ENCODE measurements at places on chromosomes 1 and 21.

DNA sequence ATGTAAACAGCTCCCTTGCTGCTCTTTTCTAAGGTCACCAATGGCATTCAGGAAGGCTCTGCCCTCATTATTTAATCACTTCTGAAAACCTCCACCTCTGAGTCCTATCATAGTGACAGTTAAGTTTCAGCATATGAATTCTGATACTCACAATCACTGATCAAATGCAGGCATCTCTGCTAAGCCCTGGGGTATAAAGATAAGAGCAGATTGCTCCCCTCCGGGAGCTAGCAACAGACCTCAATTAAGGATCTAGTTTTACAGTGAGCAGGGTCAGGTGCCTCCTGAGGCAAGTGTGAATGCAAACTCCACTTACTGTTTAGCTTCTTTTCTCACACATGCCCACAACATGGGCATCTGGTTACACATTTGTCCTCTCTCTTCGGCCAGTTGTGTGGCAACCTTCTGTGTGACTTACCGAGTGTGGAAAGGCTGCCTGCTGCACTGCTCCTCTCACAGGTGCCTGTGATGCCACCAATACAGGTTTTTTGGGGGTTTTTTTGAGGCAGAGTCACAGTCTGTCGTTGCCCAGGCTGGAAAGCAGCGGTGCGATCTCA, 15.0 kb downstream of the IL10RB start:
- no peak for DNase-seq

GRCh38 chr1:38062361-38063288, 16.0 kb upstream of the POU3F1 start:
- no peak for DNase-seq

DNA sequence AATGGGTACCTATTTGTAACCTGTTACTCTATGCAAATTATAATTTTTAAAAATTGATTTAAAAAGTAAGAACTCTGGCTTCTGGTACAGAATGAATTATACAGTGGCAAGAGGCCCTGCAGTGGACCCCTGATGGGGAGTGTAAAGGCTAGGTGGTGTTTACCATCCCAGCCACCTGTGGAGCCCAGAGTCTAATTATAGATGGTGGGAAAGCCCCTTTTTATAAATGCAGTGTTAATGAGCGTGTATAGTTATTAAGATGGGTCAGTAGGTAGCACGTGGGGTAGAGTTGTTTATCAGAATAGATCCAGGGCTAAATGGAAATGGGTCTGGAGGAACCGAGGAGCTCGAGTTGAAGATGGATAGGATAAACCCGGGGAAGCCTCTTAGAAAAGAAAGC, 13.9 kb upstream of the PRELP start:
- DNase-seq: no peak

GRCh38 chr1:84410328-84411095, 12.2 kb downstream of the DNASE2B start:
- no peak for DNase-seq

GRCh38 chr21:37047079-37047478, 25.8 kb downstream of the PIGP start:
- DNase-seq: no peak

GRCh38 chr1:224089583-224089982, 24.3 kb upstream of the FBXO28 start:
- DNase-seq: no peak

GRCh38 chr1:15506831-15507230, 17.2 kb downstream of the CASP9 start:
- no peak for DNase-seq

DNA sequence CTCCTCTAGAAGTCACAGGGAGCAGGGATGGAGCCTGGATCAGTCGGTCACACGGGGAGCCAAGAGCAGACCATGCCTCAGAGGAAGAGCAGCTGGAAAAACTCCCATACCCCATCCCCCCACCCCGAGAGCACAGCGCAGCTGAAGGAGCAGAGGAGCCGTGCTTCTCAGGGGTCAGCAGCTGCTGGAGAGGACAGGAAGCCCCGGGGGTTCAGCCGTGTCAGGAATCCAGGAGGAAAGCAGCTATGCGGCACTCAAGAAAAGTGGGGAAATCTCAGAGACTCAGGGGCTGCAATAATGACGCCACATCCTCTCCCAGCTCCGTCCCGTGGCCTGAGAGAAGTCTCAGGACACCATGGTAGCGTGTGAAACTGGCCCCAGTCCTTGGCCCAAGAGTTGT, 102.3 kb downstream of the NPHP4 start:
- no peak for DNase-seq

GRCh38 chr1:62131093-62131725, 63.4 kb upstream of the L1TD1 start:
- DNase-seq: peak; percentile 20

GRCh38 chr1:21095976-21096375, 80.7 kb downstream of the EIF4G3 start:
- no peak for DNase-seq

DNA sequence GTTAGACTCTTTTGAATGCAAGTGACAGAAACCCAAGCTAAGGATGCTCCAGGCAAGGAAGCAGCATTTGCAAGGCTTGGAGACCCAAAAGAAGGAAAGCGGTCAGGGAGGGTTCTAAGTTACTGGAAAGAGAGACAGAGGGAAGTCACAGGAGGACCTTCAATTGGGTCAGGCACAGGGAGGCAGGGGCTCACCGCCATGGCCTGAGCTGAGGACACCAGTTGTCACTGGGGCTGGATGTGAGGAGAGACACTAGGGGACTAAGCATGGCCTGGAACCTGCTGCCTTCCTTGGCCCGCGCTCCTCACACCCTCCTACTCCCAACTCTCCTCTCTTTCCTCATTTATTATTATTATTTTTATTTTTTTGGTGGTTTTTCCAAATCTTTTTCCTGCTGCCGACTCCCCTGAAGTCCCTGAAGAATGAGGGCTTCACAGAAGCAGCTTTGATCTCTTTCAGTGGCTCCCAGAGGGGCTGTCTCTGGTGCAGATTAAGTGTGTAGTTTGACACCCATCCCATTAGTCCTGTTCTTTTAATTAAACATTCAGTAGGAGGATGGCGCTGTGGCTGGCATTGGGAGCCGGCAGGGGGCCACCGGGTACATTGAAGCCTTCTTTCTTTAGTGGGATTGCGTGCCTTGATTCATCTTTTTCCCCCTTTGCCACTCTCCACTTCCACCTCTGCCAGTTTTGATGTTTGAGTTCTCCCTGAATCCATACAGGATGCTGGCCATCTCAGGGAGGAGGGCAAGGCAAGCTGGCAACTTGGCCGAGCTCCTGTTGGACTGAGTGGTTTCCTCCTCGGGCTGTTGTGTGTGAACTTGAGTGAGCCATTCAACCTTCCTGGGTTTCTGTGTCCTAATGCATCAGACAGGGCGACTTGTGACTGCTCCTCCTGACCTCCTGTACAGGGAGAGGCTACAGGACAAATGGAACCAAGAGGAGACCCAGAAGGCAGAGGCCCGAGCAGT, 59.3 kb downstream of the MDM4 start:
- no peak for DNase-seq

- DNase-seq: no peak
Measured at GRCh38 chr1:219125342-219125741, 48.3 kb upstream of the LYPLAL1 start.

- peak; percentile 30 for DNase-seq
Measured at GRCh38 chr1:91124989-91125417, 103.2 kb upstream of the ZNF644 start.

DNA sequence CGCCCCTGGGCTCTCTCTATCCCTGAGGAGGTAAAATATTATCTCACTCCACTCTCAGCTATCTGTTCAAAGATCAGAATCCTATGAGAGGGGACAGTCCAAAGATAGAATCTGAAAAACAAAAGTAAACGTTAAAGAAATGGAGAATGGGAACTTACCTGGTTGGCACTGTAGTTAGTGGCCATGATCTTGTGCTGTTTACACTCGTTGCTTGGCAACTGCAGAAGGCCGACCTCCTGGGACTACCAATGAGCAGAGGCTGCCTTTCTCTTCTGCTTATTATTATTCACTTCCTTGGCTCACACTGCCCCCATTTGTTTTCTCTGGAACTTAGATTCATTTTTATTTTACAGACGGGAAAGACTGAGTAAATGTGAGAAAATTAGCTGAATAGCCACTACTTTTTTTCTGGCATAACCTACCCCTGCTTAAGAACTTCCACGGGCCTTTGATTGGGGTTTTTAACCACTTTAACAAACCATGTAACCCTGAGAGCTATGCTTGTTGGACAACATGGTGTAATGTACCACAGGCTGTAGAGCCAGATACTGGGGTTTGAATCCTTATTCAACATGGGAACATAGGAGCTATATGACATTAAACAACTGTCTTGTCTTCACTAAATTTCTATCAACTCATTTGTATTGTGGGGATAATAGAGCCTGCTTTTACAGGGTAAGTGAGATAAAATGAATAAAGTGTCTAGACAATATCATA, at the start of gene CFAP126:
TSS of gene CFAP126 (minus strand) at position 193 of the 717 bp plus-strand sequence. CDS start at position 185, 8 bp downstream.
- no peak for DNase-seq

- DNase-seq: no peak
Measured at GRCh38 chr1:48853006-48853405, 76.3 kb upstream of the BEND5 start.

GRCh38 chr1:30806381-30807317, 49.1 kb upstream of the LAPTM5 start:
- no peak for DNase-seq

- DNase-seq: no peak
Measured at GRCh38 chr1:116908820-116909511, 750 bp upstream of the PTGFRN start.

DNA sequence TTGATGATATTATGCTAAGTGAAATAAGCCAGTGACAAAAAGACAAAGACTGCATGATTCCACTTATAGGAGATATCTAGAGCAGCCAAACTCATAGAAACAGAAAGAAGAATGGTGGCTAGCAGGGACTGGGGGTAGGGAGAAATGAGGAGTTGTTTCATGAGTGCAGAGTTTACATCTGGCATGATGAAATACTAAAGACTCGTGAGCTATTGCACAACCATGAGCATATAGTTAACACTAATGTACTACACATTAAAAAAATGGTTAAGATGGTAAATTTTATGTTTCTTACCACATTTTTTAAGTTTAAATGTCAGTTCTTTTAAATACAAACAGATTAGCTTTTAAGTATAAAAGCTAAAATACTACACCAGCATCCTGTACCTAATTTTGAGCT, 57.8 kb downstream of the ESRRG start:
- DNase-seq: no peak

Measured in stimulated activated CD4-positive, alpha-beta T cell treated with anti-CD3 and anti-CD28 coated beads, Interleukin-12 subunit alpha, Interleukin-12 subunit beta, amount 100 ng/mL, for 48 hours (primary cell).